ENCODE measurements at places on chromosomes 2 and 18.

DNA sequence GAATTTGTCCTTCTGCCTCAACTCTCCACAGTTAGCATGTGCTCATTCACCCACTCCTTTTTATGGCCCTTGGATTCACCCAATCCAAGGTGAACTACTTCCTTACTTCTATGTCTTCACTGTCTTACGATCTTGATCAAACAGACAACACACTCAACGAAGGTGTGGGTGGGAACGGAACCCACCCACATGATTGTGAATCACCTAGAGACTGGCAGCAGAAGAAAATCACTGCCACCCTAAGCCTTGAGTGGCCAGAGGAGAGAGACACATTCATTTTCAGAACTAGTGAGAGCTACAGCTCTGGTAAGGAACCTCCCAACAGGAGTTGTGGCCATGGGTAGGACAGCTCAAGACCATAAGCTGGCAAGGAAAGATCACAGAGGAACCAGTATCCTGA is 194.3 kb downstream of the PLCL1 start:
- no peak for DNase-seq

GRCh38 chr2:220533485-220533884 is 906.1 kb downstream of the SLC4A3 start:
- DNase-seq, result no peak

DNA sequence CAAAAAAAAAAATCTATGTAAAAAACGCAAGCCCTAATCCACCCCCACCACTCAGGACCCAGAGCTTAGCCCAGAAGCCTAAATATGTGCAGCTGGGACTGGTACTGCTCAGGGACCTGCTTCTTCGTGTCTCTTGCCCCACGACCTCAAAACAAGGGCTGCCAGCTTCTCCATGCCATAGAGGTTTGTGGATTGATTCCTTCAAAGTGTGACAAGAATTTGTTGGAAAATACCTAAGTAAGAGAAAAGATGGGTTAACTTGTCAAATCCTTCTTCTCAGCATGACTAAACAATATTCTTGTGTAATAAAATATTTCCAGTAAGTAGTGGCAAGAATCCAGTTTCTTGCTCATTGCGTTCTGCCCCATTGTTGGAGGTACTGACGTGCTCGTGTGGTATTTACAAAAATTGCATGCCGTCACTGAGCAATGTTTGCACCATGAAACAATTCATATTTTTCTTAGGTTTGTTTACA is 825 bp upstream of the SCYGR1 start:
- DNase-seq, result no peak

GRCh38 chr2:222298001-222298310 is 842 bp downstream of the PAX3 start:
- DNase-seq, result no peak

DNA sequence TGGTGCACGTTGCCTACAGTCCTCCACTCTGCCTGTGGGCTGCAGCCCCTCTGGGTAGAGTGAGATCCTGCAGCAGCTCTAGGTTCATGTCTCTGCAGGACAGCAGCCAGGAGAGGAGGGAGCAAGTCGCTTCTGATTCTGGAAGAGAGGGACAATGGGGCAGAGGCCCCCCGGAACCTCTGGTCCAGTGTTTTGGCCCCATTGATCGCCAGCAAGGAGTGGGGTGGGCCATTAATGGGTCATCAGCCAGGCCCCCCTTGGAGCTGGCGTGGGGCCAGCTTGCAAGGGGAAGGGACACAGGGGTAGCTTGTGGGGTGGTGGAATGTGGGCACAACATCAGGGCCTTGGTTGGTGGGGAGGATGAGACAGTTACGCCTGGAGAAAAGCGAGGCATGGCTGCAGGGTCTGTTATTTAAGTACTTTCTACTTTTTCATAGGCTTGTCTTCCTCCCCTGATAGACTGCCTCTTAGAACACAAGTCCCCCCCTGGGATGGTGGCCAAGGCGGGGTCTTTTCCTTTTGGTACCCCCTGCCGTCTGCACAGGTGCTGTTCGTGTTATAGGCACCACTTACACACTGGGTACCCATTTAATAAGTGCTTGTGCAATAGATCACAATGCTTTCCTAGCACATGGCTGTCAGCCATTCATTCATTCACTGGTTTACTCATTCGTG is 44.6 kb downstream of the INHBB start:
- no peak for DNase-seq

- no peak for DNase-seq
These were observed 19.8 kb downstream of the DTYMK start for GRCh38 chr2:241666627-241667400.

DNA sequence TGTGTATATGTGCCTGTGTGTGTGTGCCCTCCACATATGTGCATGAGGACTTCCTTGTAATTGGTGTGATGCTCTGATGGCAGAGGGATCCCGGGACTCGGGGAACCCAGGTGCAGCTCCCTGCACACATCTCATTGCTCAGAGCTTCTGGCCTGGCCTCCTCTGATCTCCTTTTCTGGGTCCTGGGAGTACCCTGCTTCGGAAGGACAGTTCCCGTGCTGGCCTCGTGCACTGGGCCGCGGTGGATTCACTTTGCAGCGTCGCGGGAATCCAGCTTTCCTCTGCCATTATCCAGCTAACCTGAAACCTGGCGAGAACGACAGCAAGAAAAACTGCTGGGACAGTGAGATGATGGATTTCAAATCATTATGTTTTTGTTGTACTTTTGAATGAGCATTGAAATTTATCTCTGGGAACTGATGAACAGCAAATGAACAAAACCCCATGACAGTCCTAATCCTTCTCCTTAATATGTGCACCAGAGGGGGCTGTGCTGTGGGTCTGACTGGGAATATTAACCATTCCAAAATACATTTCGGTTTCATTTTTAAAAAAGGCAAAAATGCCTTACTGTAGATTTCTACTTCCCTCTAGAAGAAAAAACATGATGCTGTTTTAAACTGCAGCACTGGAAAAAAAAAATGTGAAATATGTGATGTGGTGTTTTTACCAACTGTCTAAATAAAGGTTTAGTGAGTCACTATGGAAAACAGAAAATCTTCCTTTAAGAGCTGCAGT is 78.2 kb downstream of the PTGR3 start:
- DNase-seq, result no peak

GRCh38 chr2:66445925-66446871 is 11.3 kb downstream of the MEIS1 start:
- no peak for DNase-seq

DNA sequence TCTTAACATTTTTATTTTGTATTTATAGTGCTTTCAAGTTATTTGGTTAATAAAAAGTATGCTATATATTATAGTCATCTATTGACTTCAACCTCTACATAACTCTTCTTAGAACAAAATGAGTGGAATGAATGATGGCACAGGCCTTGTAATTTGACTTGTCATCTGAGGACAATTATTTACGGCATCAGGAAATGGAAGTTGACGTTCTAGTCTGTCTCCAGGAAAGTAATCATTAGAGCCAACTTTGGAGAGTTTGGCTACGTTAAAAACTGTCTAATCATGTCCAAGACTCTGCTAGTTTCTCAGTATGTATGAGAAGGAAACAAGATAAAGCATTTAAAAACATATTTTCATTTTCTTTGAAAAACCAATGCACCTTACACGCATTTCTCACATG is 353.6 kb downstream of the ARHGAP15 start:
- DNase-seq, result no peak

GRCh38 chr2:21452678-21453077 is 328.9 kb downstream of the TDRD15 start:
- DNase-seq, result no peak

- no peak for DNase-seq
These were observed 40.4 kb downstream of the SLC9A4 start for GRCh38 chr2:102513355-102513939.

- DNase-seq, result no peak
These were observed 1472.3 kb upstream of the CELF4 start for GRCh38 chr18:39037925-39038324.

GRCh38 chr2:177675350-177675821 is 282.8 kb downstream of the AGPS start:
- DNase-seq, result no peak

DNA sequence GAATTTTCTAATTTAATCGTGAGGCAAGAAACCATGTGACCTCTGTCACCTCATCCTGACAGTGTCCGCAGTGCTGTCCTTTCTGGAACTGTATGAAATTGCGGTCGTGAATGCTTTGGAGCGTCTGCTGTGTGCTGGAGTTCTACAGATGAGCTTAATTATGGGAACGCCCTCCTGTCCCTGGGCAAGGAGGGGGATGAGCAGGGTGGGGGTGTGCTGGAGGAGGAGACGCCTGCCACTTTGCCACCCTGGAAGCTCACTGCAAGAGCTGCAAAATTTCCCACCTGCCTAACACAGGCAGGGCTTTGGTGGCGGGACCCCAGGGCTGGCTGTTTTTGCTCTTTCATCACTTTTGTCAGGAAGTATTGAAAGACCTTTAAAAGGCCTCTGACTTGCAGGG is 6.5 kb downstream of the LPIN1 start:
- DNase-seq, result no peak

DNA sequence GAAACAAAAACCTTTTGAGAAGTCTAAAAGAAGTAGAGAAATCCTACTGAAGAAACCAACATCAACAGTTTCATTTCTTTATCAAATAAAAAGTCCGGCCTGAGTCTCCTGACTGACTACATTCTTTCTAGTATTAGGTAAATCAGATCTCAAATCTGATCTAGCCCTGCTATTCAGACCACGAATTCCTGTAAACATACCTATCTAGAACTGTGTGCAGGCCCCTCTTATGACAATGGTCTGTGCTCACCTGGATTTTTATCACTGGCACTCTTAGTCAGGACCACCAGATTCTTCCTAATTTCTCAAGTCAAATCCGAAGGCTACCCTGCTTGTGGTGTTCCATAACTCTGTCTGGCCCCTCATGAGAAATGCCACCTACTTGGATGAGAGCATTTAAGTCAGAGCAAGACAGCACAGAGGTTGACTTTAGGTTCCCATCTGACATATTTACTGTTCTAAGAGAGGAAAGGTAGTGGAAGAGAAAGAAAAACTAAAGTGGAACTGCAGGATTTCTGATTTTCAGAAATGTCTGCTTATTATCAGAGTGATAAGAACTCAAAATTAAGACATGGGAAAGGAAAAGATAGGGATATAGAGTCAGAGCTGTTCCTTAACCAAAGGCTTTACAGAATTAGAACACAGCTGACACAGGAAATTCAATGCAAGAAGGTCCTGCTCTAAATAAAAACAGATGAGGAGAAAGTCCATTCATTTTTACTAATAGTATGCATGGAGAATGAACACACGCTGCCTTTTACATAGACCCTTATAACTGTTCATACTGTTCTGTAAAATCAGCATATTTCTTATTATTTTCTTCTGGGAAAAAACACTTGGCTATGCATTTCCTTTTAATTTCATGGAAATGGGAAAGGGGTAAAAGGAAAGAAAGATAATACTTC is 56.5 kb downstream of the SLC8A1 start:
- DNase-seq, result no peak

- DNase-seq, result no peak
These were observed 16.7 kb upstream of the ASAP2 start for GRCh38 chr2:9189901-9190300.

DNA sequence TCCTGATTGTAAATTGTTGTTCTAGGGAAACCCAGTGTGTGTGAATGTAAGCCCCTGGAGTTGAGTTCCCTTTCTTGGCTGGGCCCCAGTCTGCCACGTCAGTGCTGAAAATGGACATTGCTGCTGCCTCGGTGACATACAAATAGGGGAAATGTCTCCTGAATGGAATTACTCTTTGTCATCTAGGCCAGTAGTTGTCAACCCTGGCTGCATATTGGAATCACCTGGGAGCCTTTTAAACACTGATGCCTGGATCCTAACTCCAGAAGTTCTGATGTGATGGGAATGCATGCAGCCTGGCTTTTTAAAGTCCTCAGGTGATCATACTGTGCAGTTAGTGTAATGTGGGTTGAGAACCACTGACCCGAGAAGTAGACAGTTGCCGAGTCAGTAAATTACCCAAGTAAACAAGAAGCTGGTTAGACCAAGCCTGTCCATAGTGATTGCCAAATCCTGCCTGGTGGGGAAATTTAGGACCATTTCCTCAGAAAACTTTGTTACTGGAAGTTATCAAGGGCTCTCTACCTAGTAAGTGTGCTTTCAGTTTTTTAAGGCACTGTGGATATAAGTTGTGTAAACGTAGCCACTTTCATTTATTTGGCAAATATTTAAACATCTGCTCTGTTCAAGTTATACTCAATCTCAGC is 27.6 kb upstream of the IL1R1 start:
- DNase-seq, result no peak

- DNase-seq, result no peak
These were observed 400.1 kb downstream of the PARD3B start for GRCh38 chr2:204945376-204945775.

DNA sequence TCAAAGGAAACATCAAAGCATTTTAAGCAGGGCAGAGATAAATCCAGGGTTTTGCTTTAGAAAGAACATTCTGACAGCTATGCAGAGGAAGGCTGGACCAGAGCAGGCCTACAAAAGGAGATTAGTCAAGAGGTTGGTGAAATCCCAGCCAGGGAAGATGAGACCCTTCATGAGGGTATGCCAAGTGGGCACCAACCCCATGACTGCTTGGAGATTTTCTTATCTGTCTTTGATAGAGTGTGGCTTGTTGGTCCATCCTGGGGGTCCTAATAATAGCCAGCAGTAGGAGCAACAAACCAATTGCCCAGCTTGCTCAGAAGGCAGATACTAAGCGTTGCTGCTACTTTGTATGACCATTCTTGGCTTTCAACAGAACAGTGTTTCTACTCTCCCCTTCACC is 895.4 kb downstream of the EPHA4 start:
- DNase-seq, result no peak

DNA sequence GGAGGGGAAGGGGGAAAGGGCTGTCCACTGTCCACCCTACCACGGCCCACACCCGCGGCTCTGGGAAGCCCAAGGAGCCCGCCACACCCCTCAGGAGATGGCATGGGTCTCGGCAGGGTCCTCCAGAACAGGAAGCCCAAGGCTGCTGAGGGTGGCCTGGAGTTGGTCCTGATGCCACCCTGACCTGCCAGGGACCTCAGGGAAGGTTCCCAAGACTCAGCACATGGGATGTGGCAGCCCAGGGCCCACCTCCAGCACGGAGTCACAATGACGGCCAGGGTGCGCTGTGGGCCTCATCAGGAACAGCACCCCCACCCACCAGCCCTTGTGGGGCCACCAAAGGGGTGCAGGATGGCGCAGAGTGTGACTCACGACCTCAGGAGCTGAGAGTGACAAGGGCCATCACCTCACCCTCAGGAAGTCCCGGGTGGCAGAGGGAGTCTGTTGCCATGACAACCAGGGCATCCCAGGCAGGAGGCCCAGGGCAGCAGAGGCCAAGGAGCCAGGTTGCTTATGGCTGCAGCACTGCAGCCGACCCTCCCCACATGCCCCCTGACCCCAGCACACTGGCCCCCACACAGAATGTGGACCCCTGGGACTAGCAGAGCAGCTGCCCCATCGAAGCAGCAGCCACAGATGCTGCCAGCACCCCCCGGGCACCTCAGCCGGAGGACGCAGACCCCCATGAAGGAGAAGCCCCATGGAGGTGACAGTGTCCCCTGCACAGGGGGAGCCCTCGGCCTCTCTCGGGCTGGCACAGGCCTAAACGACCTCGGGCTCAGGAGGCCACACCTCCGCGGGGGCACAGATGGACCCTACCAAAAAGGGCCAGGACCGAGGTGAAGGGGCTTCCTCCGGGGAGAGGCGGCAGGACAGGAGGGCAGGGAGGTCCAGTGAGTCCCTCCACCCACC is 34.3 kb downstream of the KIF1A start:
- no peak for DNase-seq

GRCh38 chr18:57811477-57812125 is 8.5 kb upstream of the ATP8B1 start:
- no peak for DNase-seq
